ENCODE measurements at places on chromosomes 7 and 10.

DNA sequence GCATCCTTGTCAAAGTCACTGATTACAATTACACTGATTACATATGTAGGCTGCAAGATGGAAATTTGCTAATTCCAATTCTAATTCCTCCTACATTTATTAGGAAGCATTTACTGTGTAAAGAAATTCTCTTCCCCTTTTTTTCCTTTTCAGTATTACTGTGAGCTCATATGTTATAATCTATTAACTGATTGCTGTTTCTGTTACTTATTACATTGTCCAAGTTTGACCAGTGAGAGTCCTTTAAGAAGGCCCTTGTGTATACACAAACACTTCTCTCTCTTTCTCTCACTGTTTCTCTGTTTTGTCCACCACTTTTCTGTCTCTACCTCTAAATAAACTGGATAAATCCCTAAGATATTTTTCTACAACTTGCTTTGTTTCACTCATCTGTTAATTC lies 31.5 kb downstream of the PHF14 start:
- DNase-seq = no peak

DNA sequence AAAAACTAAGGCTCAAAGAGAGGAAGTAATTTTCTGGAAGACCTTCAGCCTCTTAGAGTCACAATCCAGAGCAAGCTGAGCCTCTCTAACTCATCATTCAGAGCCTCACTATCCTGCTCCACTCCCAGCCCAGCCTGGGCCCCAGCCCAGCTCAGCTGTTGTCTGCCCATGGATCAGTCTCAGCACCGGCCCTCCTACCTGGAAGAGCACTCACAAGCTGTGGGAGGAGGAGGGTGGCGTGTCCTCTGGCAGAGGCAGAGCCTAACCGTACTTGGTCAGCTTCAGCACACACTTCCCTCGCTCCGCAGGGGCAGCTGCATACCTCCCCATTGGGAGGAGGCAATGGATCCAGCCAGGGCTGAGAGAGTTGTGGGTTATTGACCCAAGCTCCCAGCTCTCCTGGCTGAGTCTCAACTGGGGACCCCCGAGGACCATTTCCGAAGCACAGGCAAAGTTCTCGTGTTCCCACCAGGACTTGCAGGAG lies 66.7 kb upstream of the GPR26 start:
- DNase-seq = no peak

DNA sequence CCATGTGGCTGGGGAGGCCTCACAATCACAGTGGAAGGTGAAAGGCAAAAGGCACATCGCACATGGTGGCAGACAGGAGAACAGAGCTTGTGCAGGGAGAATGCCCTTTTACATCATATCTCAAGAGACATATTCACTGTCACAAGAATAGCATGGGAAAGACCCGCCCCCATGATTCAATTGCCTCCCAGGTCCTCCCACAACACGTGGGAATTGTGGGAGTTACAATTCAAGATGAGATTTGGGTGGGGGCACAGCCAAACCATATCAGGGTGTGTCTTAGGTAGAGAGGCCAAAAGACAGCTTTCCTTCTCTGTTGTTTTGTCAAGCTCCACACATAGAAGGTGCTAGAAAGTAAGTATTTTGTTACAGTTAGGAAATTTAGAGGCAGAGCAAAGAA lies 20.8 kb upstream of the SLC26A5 start:
- DNase-seq = no peak

DNA sequence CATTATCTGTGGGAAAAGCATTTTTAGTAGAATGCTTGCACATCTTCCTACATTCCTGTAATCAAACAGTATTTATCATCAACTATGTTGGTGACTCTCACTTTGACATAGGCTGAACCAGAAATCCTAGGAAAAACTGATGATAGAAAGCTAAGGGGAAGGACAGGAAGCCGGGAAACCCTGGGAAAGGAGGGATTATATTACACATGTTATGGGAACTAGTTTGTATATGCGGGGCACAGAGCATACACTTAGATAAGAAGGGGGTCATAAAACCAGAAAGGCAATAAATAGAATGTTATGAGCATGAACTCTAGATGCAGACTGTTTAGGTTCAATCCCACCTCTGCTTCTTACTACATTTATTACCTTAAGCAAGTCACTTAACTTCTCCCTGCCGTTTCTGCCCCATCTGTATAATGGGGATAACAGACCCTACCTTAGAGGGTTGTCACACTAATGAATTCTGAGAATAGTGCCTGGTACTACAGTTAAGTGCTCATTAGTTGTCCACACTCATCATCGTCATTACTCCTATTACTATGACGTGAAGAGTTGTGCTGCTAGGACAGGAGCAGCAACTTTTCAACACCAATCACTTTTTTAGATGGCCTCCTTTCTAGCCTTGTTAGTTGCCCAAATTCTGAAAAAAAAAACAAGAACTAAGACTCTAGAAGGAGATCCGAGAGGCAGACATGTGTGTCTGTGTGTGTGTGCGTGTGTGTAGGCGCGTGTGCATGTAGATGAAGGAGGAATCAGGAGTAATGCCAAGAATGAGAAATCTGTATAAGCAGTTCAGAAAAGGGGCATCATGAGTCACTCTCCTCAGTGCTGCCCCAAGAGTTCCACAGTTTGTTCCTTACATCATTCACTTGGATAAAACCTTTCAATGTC lies 52.2 kb downstream of the KMT2C start:
- DNase-seq = no peak

DNA sequence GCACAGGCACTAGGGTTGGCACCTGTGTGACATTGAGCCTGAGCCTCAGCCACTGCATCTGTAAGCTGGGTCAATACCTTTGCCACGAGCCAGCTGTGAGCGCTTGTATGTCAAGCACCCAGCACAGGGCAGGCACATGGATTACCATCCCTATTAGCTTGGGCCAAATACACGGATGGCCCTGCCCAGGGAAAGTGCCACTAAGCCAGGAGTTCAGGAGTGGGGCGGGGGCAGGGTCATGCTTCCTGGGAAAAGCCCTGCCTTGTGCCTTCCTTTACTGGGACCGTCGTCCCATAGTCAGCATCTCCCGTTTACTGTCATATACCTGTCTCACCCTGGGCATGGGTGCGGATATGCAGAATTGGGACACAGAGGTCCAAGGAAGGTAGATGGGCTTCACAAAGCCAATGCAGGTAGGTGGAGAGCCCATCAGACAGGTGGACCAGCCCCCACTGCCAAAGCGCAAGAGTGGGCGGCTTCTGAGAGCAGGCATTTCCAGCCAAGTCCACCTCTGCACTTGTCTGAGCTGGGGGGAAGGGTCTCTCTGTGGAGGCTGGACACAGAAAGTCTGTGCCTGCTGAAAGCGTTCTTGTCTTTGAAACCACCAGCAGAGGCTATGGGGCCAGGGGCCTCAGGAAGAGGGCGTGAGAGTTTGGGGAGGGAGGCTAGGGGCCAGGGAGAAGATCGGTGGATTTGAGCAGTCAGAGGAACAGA lies 72.6 kb downstream of the VWA2 start:
- DNase-seq = no peak

DNA sequence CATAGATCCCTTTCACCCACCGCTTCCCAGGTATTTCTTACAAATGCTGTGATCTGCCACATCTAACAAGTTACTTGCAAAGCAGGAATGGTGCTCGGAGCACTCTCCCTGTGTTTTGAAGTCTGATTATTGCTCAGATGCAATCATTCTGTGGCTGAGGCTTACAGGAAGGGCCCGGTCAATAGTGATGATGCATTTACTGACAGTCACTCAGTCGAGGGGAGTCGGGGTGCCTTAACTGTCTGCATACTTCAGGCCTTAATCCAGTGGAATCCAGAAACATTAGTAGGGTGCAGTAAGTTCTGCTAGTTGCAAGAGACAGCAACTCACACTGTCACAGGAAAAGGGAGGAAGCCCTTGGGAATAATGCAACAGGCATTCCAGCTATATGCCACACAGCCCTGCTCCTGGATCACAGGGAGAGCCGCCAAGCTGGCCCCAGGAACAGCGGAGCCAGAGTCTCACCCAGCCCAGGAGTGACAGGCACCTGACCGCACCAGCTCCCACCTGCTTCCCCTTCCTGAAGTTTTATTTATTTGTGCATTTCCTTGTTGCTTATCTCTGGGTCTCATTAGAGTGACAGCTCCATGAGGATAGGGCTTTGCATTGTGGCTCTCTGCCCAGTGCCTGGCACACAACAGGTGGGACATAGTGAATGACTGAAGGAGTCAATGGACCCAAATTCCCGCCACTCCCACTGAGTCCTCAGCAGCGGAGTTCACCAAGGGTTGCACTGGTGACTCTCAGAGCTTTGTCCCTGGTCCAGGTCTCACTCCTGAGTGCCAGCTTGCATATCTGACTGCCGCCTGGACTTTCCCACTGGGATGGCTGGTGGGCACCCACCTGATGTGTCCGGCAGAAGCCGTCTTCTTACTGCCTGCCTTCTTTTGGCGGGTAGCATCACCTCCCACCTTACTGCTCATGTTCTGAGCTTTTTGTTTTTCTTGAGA lies 212.5 kb upstream of the SH2B2 start:
- DNase-seq = no peak
